ENCODE measurements at places on chromosomes 3 and 15.

GRCh38 chr3:131608741-131609140, 106.0 kb upstream of the MRPL3 start:
- DNase-seq, result no peak

- no peak for DNase-seq
These were observed 195.6 kb downstream of the RPLP1 start for GRCh38 chr15:69648212-69648611.

DNA sequence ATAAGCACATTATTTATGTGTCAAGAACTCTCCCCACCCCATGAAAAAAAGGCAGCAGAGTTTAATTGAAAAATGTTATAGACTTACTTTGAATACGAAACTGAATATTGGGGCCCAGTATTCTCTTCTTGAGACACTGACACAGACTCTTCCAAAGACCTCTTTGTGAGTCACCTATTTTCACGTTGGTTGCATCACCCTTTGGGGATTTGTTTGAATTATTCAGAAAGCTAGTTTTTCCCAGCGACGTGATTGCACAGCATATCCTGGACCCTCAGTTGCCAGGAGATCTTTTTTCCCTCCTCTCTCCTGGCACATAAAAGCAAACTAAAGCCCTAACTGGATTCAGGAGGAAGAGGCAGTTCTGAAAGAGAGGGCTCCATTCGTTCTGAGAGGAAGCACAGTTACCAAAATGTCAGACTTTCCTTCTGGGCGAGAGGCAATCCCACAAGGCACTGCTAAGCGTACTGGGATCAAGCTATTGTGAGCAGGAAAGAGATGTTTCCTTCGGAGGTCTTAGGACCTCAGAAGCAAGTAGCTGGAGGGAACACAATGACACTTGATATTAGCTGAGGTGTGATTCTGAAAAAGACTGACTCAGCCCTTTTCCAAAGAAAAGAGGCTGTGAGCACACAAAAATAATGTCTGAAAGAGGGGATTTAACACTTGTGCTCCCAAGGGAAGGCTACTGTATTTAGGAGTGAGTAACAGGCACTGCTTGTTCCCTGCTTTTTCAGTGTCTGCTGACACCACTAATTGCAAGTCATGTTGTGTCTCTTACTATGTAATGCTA, 65.8 kb upstream of the CADPS start:
- DNase-seq, result no peak

DNA sequence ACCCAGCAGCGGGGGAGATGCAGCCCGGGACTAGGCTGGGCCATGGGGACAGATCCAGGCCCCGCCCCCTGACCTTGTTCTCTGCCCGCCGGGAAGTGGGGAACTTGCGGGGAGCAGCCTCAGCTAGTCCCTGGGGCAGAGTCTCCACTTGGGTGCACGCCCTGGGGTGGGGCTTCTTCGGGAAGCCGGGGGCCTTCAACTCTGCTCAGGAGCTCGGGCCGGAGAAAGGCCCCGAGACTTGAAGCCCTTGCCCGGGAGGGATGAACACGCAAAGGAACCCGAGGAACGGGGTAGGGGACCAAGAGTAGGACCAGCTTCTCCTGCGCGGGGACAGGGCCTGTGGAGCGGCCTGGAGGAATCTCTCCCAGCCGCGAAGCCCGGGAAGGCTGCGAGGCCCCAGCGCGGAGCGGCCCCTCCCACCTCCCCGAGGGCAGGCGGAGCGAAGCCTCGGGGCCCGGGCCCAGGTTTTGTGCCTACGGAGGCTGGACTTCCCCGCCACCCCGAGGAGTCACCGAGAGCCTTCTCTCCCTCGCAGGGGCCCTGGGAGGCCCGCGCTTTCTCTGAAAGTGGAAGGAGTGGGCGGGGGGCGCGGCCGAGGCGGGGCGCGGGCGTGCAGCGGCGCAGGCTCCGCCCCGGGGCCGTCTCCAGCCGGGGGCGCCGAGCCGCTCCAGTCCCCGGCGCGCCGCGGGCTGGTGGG, at the start of gene ITPKA:
Gene ITPKA (plus strand): TSS at position 670 of the 697 bp plus-strand sequence. CDS start 54 bp downstream, outside the sequence.
- peak; percentile 87 for DNase-seq

- DNase-seq, result no peak
These were observed 1.5 kb downstream of the TYRO3 start for GRCh38 chr15:41560572-41560874.

GRCh38 chr3:139759470-139759869, 81.7 kb upstream of the NMNAT3 start:
- DNase-seq, result no peak

GRCh38 chr15:51450001-51450400, 108.5 kb downstream of the GLDN start:
- DNase-seq, result no peak

Data from Right ventricle myocardium inferior (tissue), 1 donor.